ENCODE measurements at places on chromosomes 2 and 18. TPM values are rescaled to one million over a fixed set of nuclear protein-coding genes. Genes with fewer than 3 reads are reported as not detected.

DNA sequence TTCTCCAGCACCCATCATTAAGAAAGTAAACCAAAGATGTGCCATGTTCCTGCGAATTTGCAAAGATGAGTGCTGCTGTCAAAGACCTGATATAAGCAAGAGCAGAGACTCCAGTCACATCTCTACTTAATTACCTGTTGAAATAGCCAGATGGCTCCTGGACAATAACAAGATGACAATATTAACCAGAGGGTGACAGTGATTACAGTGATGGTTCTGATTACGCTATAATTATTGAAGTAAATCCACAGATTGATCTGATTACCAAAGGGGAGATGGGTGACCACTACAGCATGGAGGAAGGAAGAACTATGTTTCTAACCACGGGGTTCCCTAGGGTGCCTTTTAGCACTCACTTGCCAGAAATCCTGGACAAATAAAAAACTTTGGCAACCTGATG is 36.5 kb upstream of the AFF3 start:
- DNase-seq, result no peak
- H3K27me3 ChIP-seq, result peaks cover 34% of the 10 kb centered on the region
- H3K27ac ChIP-seq, result no peak overlapping the region
- H3K36me3 ChIP-seq, result no peaks in the 10 kb centered on the region
- H3K4me3 ChIP-seq, result no peak overlapping the region

- peaks cover 17% of the 10 kb centered on the region for H3K4me1 ChIP-seq
- no peaks in the 10 kb centered on the region for H3K36me3 ChIP-seq
- H3K27ac ChIP-seq, result no peak overlapping the region
- peak overlapping the region; percentile 91 for H3K4me3 ChIP-seq
- no peaks in the 10 kb centered on the region for H3K27me3 ChIP-seq
- DNase-seq, result peak; percentile 42
Measured at GRCh38 chr2:101251844-101252407, 760 bp upstream of the CNOT11 start.

GRCh38 chr2:86488561-86489250 is 47.5 kb downstream of the KDM3A start:
- no peak overlapping the region for H3K4me3 ChIP-seq
- no peak for DNase-seq
- H3K27ac ChIP-seq, result no peak overlapping the region
- no peaks in the 10 kb centered on the region for H3K27me3 ChIP-seq

DNA sequence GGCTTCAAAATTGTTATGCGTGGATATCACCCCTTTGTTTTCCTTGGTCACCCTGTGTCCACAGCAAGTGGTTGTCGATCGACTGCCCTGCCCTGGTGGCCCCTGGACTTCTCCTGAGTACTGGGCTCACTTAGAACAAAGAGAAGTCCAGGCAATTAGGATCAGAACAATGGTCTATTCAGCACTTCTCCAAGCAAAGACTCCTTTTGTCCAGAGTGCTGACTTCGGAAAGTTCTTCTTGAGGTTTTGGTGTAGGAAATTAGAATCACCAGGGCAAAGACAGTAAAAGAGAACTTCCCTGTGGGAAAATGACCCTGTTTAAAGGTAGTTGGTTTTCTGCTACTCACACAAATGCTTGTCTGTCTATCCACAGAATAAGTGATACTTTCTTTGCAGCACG is 173.9 kb downstream of the FHOD3 start:
- no peaks in the 10 kb centered on the region for H3K36me3 ChIP-seq
- H3K27me3 ChIP-seq, result no peaks in the 10 kb centered on the region
- peak; percentile 57 for DNase-seq
- H3K4me3 ChIP-seq, result peak overlapping the region; percentile 19
- peaks cover 50% of the 10 kb centered on the region for H3K4me1 ChIP-seq

DNA sequence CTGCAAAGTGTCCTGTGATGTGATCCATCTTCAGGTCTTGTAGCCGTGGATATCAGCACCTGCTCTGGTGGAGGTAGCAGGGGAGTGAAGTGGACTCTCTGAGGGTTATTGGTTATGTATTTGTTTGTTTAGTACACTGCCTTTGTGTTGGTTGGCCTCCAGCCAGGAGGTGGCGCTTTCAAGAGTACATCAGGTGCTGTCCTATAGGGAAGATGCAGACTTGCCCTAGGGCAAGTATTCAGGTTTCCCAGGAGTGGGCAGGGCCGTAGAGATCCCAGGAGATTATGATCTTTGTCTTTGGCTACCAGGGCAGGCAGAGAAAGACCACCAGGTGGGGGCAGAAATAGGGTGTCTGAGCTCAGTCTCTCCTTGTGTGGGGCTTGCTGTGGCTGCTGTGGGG is 411.8 kb downstream of the SOX11 start:
- H3K27me3 ChIP-seq, result no peaks in the 10 kb centered on the region
- no peak overlapping the region for H3K27ac ChIP-seq
- H3K4me3 ChIP-seq, result no peak overlapping the region
- peaks cover 12% of the 10 kb centered on the region for H3K4me1 ChIP-seq
- no peaks in the 10 kb centered on the region for H3K36me3 ChIP-seq
- no peak for DNase-seq

GRCh38 chr18:61825386-61825785 is 67.4 kb downstream of the RNF152 start:
- DNase-seq, result no peak
- H3K4me3 ChIP-seq, result no peak overlapping the region
- H3K36me3 ChIP-seq, result no peaks in the 10 kb centered on the region
- peaks cover 8% of the 10 kb centered on the region for H3K4me1 ChIP-seq

DNA sequence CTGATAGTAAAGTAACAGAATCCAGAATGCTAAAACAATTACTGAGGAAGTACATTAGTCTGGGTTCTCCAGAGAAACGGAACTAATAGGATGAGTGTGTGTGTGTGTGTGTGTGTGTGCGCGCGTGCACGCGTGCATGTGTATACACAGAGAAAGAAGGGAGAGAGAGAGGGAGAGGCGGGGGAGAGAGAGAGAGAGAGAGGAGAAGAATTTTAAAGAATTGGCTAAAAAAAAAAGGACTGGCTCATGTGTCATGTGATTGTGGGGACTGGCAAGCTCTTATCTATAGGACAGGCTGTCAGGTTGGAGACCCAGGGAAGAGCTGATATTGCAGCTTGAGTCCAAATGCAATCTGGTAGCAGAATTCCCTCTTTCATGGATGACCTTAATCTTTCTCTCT is 976.2 kb upstream of the CDH2 start:
- H3K4me1 ChIP-seq, result no peaks in the 10 kb centered on the region
- no peak overlapping the region for H3K4me3 ChIP-seq
- H3K36me3 ChIP-seq, result no peaks in the 10 kb centered on the region
- no peak overlapping the region for H3K27ac ChIP-seq
- no peaks in the 10 kb centered on the region for H3K27me3 ChIP-seq

The DSC2 gene
- 11.9 TPM for total RNA-seq

GRCh38 chr2:171163261-171163660 is 2.6 kb upstream of the TLK1 start:
- H3K27ac ChIP-seq, result no peak overlapping the region
- DNase-seq, result no peak
- no peak overlapping the region for H3K4me3 ChIP-seq
- peaks cover 6% of the 10 kb centered on the region for H3K4me1 ChIP-seq

DNA sequence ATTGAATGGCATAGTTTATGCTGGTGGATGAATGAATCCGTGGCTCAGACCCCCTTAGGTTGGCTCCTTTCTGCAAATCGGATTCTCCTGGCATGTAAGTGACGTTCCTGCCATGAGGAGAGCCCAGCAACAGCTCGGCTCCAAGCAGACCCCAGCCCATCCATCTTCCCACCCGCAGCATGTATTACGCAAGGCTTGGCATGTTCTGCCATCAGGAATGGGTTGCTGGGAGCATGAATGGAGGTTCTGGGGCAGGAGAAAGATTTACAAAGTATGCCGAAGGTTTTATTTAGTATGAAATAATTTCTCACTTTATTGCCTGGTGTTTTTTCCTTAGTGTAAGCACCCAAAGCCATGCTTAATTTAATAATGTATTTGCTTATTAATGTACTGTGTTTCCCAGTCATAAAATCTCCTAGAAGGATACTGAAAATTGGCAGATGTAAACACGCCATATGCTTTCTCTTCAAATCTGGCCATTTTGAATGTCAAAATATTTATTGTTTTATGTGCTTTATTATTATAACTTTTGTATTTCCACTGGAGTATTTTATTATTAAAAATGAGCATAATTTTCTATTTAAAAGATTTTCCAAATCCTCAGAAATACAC is 128.5 kb downstream of the ACKR3 start:
- H3K4me3 ChIP-seq, result no peak overlapping the region
- no peaks in the 10 kb centered on the region for H3K36me3 ChIP-seq
- H3K27me3 ChIP-seq, result no peaks in the 10 kb centered on the region

GRCh38 chr2:223418604-223419199 is 183.5 kb downstream of the SCG2 start:
- no peaks in the 10 kb centered on the region for H3K36me3 ChIP-seq
- H3K4me3 ChIP-seq, result no peak overlapping the region
- H3K27me3 ChIP-seq, result no peaks in the 10 kb centered on the region
- DNase-seq, result no peak
- no peaks in the 10 kb centered on the region for H3K4me1 ChIP-seq

The SCN1A gene
- total RNA-seq, result 2.7 TPM

DNA sequence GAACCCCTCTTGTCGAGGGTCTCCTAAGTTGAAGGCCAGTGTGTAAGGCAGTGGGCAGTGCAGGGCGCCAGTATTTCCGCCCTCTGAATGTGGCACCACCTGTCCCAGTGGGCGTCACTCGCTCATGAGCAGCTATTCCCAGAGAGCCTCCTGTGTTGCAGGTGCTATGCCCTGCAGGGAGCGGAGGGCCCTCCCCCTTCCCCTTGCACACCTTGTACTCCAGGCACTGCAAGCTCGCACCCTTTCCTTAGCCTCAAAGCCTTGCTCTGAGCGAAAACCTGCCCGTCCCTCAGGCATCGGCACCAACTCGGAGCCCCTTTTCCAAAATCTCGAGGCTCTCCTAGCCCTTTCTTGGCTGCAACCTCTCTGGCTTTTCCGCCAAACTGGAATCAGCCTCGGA is 282.7 kb downstream of the AGAP1 start:
- DNase-seq, result no peak
- H3K4me1 ChIP-seq, result peaks cover 27% of the 10 kb centered on the region
- H3K36me3 ChIP-seq, result no peaks in the 10 kb centered on the region
- no peak overlapping the region for H3K27ac ChIP-seq
- H3K4me3 ChIP-seq, result no peak overlapping the region
